ENCODE measurements at places on chromosomes 6 and 20.
A peak's percentile ranks its signal among the peaks of the same experiment; 100 is the strongest.

- DNase-seq: peak; percentile 61
Measured at GRCh38 chr20:17969884-17970409, 1.1 kb downstream of the MGME1 start.

- no peak for DNase-seq
Measured at GRCh38 chr6:78476561-78476960, 390.8 kb upstream of the IRAK1BP1 start.

GRCh38 chr6:126767711-126768110, 350.8 kb upstream of the RSPO3 start:
- no peak for DNase-seq

- no peak for DNase-seq
Measured at GRCh38 chr6:43771210-43771857, 1.3 kb downstream of the VEGFA start.

DNA sequence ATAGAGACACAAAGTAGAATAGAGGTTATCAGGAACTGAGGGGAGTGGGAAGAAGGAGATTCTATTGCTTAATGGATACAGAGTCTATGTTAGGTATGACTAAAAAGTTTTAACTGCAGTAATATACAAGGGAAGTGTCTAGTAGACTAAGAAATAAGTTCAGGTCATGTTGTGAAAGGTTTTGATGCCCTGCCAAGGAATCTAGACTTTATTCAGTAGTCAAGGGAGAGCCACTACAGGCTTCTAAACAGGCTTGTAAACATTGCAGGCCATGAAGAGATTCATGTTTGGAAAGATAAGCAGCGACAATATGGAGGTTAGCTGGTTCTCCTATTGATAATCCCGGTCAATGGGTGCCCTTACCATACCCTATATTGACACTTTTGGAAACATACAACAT, 352.8 kb upstream of the SOX4 start:
- no peak for DNase-seq

DNA sequence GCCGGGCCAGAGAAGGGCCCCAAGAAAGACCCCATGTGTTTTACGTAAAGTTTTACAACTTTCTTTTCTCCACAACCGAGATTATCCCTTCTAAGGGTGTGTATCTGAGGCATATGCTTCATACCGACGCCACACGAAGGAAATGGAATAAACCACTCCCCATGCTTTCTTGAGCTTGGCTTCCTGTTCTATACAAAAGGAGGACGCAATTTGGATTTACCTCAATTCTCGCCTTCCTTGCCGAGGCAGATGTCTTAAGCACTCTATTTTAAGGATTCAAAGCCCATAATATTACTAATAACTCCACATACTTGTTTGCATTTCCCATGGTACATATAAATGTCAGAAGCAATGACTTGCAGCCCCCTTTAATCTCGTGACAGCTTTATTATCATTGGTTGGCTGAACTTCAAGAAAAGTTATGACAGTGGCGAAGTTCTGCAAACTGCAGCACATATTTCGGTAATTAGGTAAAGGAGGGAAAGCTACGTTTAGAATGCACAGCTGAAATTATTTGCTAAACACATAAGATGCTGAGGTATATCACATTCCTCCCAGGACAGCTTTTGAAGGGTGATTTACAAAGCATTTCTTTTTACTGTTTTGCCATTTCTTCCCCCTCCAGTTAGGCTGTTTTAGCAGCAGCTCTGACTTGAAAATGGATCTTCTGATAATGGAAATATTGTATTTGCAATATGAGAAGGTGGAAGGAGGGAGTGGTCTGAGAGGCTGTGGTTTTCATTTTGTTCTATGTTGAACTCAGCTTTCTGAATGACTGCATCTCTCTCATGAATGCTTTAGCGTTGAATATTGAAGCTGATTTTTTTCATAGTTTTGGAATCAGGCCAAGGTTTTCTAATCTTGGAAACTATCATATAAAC, 330.5 kb downstream of the EPHA7 start:
- peak; percentile 18 for DNase-seq

All from fibroblast of skin of abdomen (primary cell).